ENCODE measurements at places on chromosomes 7 and 10.

DNA sequence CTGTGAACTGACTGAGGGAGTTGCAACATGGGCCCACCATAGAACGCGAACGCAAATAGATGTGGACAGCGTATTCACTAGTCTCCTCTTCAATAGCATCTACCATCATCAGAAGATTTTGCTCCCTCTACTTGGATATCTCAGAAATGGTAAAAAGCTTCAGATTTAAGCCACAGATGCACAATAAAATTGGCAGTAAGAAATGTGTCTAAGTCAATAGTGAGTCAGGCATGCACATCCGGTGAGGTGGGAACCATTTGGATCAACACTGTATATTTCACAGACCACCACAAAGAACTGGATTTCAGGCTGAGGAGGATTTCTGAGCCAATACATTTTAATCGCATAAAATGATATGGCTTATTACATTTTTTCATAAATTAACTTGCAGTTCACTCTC is 111.5 kb upstream of the ADAM12 start:
- no peak for DNase-seq

DNA sequence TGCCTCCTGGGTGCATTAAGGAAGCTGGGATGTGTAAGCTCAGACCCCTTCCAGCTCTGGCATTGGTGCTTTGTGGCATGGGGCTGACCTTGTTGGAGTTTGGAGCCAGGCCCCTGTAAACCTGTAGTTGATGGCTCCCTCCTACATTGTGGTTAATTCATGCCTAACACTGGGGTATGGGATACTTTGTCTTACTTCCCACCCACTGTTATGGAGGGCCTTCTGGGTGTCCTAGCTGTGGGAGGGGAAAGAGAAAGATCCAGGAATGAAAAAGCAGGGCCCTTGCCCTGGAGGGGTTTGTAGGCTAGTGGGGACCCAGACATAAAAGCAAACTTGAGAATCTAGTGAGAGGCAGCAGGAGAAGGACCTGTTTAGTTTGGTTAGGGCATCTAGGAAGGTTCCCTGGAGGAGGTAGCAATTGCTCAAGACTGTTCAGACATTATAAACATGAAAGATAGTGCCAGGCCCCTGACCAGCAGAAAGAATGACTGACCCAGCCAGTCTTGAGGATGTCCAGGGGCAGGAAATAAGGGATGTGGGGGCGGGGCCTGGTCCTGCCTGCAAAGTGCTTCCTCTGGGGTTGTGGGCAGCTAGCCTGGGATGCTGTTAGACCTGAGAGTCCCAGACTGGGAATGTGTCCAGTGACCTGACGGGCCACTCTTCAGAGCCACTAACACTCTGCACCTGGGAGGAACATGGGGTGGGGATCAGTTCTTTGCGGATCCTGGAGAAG is 6.6 kb downstream of the ADAMTS14 start:
- DNase-seq, result no peak

DNA sequence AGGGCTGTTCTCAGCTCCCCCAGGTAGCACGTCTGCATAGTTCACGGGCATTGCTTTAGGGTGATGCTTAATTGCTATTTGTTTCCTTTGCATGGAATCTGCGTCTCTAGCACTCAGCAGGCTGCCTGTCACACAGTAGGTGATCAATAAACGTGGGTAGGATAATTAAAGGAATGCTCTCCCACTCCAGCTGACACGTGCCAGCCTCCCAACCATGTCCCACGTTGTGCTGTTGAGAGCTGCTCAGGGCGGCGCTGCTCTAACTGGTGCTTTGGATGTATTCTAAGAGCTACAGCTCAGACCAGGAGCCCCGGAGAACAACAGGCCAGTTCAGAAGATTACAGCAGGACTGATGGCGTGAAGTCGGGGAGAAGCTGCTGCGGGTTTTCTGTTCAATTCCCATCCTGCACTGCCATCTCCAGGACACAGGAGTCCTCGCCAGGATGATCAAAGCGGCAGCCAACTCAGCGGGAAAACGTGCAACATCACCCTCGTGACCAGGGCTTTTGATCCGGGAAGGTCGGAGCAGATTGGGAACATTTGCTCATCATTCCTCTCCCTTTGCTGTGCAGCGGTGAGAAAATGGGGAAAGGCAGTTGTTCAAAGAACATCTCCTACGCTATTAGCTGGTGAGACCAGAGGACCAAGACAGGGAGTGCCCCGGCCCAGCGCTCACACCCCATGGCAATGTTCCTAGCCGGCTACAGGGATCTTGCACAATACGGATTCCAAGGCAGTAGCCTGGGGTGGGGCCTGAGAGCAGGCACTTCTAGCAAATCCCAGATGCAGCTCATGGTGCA is 50.5 kb upstream of the FOXK1 start:
- DNase-seq, result peak; percentile 94

- DNase-seq, result no peak
Observed at GRCh38 chr7:35658606-35659201, 36.2 kb downstream of the HERPUD2 start.

DNA sequence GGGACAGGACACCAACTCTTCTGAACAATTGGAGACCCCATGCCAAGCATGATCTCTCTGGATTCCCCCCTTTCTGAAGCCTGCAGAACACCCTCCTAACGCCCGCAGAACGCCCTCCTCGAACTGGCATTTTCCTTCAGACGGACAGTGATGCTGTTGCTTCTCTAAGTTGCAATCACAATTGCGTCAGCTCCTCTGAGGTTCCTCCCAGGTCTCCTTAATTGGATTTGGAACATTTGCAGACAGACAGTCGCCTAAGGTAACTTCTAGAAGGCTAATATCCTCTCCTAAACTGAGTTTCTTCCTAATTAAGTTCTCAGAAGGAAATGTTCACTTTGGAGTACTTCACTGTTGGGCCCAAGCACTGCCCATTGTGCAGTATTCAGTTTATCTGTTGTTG is 20.5 kb upstream of the SERPINE1 start:
- no peak for DNase-seq

GRCh38 chr7:46687203-46687602 is 766.1 kb upstream of the IGFBP3 start:
- DNase-seq, result no peak

GRCh38 chr10:100790761-100791208 is 45.4 kb downstream of the PAX2 start:
- no peak for DNase-seq

DNA sequence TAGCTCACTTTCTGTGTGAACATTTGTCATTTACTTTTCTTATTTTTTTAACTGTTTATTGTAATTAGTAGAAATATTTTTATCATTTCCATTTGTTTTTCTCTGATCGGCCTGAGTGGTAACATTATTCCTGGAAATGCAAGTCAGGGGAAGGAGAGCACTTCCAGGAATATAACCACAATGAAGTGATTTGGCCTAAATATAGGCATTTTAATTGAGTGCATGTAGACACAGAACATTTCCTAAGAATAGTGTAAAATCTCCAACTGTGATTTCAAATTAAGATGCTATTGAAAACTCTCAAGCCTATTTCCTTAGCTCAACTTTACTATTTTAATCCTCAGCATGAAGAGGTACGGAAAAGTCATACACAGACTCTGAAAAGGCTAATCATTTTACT is 86.5 kb upstream of the SKAP2 start:
- no peak for DNase-seq

- no peak for DNase-seq
Observed at GRCh38 chr10:110360857-110361474, 56.2 kb upstream of the SMNDC1 start.

GRCh38 chr7:112082306-112082705 is 123.9 kb downstream of the DOCK4 start:
- DNase-seq, result no peak

GRCh38 chr7:47095946-47096345 is 486.0 kb downstream of the TNS3 start:
- DNase-seq, result no peak

Measured in HS-5 (cell line).